GM23338 (cell line): ENCODE measurements at places on chromosomes 7 and 10. TPM values are rescaled to one million over a fixed set of nuclear protein-coding genes. Genes with fewer than 3 reads are reported as not detected.

- no peak overlapping the region for H3K27ac ChIP-seq
- H3K4me1 ChIP-seq, result no peaks in the 10 kb centered on the region
- no peaks in the 10 kb centered on the region for H3K36me3 ChIP-seq
- H3K4me3 ChIP-seq, result no peak overlapping the region
- DNase-seq, result no peak
Observed at GRCh38 chr7:157501581-157501980, 164.8 kb downstream of the DNAJB6 start.

DNA sequence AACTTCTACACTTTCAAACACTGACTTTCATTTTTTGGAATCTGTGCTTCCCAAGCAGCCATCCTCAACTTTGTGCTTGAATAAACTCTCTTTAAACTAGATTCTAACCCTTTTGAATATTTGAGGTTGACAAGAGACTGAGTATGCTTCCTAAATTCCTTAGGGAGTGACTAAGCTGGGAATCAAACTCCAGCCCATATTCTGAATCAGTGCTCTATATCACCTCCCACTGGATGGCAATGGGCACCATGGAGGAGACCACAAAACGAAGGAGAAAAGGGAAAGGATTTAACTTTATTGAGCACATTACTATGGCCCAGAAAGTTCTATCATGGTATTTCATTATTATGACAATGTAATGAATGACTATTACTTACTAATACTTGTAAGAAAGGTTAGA lies 17.2 kb upstream of the SLC26A4 start:
- H3K4me1 ChIP-seq, result 0 out of 2 replicates have a peak, but pooled peaks cover 6% of the 10 kb centered on the region
- peak; percentile 48 for DNase-seq

DNA sequence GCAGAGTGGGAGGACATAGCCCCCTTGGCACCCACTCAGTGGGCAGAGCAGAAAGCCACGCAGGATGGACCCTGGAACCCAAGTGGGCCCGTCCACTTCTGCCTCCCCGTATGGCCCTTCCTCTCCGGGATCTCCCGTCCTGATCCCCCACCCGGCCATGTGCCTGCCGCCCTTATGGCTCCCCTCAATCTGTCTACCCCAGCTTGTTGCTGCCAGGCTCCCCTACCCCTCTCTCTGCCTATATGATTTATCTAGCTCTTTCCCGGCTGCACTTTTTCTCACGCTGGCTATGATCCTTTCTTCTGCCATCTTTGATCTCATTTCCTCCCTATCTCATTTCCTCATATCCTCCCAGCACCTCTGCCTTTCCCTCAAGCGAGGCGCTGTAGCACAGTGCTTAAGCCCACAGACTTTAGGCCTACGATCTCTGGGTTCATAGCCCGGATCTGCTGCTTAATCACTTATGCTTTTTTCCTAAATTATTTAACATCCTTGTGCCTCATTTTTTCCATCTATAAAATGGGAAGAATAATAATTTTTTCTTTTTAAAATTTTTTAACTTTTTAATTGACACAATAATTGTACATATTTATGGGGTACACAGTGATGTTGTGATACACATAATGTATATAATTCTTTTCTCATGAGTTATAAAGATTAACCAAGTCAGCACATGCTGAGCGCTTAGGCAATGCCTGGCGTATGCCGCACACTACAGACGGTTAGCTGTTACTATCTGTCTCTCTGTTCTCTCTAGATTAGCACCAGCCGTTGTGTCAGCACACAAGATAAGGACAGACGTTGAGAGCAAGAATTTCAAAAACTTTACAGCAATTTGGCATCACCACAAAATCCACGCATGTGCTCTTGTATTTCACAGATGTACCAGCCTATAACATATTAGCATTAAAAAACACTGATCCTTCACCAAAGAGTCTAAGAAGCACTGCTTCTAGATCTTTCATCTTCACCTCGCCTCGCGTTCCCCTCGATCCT lies 18.1 kb downstream of the KCNH2 start:
- no peak for DNase-seq
- H3K4me1 ChIP-seq, result peaks cover 14% of the 10 kb centered on the region; the same call in 1 of the 2 replicates
- no peaks in the 10 kb centered on the region for H3K36me3 ChIP-seq
- no peak overlapping the region for H3K27ac ChIP-seq
- H3K27me3 ChIP-seq, result peaks cover 32% of the 10 kb centered on the region
- no peak overlapping the region for H3K4me3 ChIP-seq

DNA sequence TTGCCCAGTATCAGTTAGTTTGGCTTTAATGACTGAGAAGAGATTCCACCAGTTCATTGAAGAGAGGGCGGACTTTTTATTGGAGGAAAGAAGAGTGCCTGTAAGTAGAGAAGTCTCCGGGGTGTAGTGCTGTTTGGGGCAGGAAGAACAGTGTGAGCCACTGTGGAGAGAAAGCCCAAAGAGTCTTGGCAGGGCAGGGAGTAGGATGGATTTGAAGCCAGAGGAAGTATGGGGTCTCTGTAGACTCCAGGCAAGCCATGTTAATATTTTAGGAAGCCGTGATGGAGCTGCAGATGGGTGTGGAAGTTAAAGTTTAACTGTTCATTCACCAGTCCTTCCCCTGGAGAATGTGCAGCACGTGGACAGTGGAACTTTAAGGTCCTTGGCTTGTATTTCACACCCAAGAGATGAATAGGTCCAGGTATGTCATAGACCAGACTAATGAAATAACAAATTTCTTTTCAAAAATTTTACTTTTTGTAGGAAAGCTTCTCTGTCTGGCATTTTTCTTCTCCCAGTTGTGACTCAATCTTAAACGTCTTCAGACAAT lies 54.1 kb downstream of the TCF7L2 start:
- H3K36me3 ChIP-seq, result no peaks in the 10 kb centered on the region; the same call in 1 of the 2 replicates
- peaks cover 62% of the 10 kb centered on the region for H3K4me1 ChIP-seq
- H3K27me3 ChIP-seq, result no peaks in the 10 kb centered on the region
- no peak for DNase-seq
- 0 out of 2 replicates have a peak overlapping the region, but pooled peaks have one; percentile 26 for H3K27ac ChIP-seq

- H3K36me3 ChIP-seq, result no peaks in the 10 kb centered on the region
- peak overlapping the region; percentile 39 for H3K4me3 ChIP-seq
- no peaks in the 10 kb centered on the region for H3K27me3 ChIP-seq
- H3K4me1 ChIP-seq, result peaks cover 43% of the 10 kb centered on the region
Observed at GRCh38 chr10:5416981-5417380, 4.6 kb downstream of the NET1 start.

DNA sequence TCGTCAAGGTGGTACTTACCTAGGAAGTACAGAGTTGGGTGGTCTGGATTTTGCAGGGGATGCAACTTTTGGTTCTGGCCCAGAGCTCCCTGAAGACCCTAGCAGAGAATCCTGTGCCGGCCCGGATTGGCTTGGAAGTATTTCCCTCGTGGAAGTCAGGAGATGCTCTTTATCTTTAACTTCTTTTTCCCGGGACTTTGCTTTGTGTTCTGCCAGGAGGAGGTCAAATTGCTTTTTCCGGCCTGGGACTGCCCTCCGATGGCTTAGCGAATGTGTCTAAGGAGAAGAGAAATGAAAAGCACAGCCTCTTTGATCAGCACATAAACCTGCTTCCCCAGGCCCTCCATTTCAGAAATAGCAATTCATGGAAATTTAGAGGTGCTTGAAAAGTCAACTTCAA lies 57.0 kb upstream of the EFCAB10 start:
- peaks cover 59% of the 10 kb centered on the region for H3K4me1 ChIP-seq
- peak; percentile 57 for DNase-seq
- H3K27me3 ChIP-seq, result no peaks in the 10 kb centered on the region
- peaks cover 13% of the 10 kb centered on the region for H3K36me3 ChIP-seq

ANXA8L1 gene
- total RNA-seq, result not detected in 2 replicates

MYL10 gene
- total RNA-seq, result not detected in 2 replicates

GALNT17 gene
- 51.2 and 65.6 TPM in 2 replicates for total RNA-seq
